ENCODE measurements at places on chromosomes 2 and 18.

DNA sequence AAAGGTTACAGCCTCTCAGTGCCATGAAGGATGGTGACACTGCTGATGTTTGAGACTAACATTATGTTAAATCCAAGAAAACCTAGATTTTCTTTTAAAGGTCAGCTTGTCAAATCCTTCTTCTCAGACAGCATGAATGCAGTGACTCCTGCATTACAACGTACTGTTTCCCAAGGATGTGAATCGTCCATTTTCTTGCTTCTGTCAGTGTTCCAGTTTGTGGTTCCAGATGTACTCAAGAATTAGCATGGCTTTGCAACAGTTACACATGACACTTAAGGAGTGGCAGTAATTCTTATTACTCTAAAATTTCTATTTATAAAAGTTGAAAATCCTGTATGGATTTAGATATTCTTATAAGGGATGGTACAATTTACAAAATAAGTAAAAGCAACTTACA is 1.5 kb upstream of the TTC39C start:
- DNase-seq = no peak

- DNase-seq = no peak
These were observed 489.3 kb downstream of the SOX11 start for GRCh38 chr2:6181525-6181924.

DNA sequence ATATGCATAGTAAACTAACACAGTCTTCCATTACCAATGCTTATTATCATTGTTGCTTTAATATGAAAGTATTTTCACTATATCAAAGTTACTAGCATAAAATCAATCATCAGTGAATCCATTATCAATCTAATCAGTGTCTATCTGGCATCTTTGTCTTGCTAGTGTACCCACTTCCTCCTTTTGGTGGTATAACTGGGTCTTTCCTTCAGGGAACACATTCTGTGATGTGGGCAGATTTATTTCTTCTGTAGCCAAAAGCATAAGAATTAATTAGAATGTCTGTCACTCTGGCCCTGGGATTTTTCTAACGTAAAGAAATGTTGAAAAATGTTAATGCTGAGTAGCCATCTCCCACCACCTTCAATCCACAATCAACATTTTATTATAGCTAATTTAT is 155.8 kb upstream of the VWC2L start:
- no peak for DNase-seq

DNA sequence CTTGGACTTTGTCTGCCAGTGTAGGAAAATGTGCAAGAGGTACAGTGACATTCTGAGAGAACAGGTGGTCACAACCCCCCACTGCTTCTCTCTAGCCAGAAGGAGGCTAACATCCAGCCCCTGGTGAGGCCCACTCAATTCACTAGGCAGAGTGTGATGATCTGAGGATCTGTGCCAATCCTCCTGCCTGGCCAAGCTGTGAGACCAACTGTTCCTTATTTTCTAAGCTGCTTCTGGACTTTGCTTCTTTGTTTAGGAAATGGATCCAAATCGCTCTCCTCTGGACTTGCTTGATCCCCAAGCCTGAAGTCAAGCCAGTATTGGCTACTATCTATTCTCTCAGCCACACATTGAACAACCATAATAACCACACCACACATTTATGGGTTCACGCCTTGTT is 202.8 kb downstream of the PIK3C3 start:
- no peak for DNase-seq

DNA sequence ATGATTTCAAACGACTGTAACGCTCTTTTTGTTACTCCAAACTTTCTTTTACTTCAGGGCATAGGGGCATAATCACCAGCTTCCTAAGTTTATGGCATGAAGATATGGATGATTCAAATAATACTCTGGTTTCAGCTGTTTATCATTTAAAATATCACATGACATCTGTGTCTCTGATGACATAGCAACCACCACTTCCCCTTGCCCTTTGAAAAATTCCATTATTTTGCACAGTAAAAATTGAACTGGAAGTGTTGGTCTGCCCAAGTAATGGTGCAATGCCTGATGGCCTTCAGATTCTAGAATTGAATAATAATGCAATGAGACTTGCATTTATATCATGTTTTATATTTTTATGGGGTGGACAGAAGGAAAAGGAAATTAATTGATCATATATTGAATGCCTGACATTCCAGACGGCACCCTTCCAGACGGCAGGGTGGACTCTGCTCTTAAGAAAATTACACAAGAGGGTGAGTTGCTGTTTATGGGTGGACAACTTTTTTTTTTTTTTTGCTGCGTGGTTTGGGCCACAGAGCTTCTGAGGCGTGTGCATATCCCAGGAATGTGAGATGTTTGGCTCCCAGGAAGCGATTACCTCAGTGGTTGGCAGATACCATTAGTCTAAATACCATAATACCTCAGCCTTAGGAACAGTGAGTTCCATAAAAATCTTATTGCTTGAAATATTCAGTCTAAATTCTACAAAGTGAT is 101.7 kb upstream of the ZNF521 start:
- no peak for DNase-seq

- no peak for DNase-seq
These were observed 58.2 kb downstream of the RAPH1 start for GRCh38 chr2:203476881-203477280.

GRCh38 chr2:1739961-1740715 is 4.2 kb downstream of the PXDN start:
- no peak for DNase-seq

GRCh38 chr18:13375302-13376255 is 157.0 kb downstream of the LDLRAD4 start:
- DNase-seq = peak; percentile 72

DNA sequence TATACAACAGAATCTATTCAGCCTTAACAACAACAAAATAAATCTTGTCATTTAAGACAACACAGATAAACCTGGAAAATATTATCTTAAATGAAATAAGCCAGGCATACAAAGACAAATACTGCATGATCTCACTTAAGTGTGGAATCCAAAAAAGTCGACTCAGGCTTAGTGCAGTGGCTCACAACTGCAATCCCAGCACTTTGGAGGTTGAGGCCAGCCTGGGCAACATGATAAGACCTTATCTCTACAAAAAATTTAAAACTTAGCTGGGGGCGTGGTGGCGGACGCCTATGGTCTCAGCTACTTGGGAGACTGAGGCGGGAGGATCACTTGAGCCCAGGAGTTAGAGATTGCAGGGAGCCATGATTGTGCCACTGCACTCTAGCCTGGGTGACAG is 75.2 kb upstream of the RNU4ATAC start:
- DNase-seq = no peak

- no peak for DNase-seq
These were observed 113.0 kb downstream of the ATP9B start for GRCh38 chr18:79182047-79182713.

DNA sequence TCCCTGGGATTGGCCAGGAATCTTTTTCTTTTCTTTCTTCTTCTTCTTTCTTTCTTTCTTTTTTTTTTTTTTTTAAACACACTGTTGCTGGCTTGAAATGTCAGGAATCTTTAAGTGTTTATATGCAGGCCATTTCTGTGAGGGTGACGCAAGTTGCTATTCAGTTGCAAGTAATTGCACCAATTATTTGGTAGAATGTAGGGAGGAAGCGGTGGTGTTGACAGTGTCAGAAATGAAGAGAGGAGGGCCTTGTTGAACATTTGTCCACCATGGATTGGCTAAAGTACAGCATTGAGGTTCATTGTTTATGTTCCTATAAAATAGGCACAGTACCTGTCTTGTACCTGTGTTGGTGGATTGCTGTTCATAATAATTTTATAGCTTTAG is 6.5 kb downstream of the RPIA start:
- DNase-seq = no peak

Measured in stimulated activated CD4-positive, alpha-beta T cell treated with anti-CD3 and anti-CD28 coated beads, Interleukin-4, amount 100 ng/mL, for 1 hour (primary cell).